ENCODE measurements at places on chromosomes 1 and 21.

DNA sequence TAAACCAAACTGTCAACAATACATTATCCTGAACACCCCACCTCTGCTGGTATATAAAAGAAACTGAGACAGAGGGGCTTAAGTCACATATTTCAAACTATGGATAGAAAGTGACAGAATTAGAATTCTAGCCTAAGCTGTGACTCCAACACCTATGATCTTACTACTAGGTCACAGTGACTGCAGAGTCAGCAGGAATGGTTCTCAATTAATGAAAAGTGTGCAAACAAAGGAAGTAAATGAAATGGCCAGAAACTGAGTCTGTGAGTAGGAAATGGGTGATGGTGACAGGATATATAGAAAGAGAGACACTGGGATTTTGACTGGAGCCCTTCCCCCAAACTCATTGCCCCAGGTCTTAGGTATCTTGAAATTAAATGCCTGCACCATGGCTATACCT, 38.7 kb upstream of the SDC3 start:
- no peak for DNase-seq

GRCh38 chr1:199815947-199816346, 211.6 kb upstream of the NR5A2 start:
- no peak for DNase-seq

- DNase-seq = no peak
Observed at GRCh38 chr1:62998845-62999649, 215.1 kb downstream of the ATG4C start.

GRCh38 chr1:70361727-70362398, 7.3 kb upstream of the ANKRD13C start:
- no peak for DNase-seq

Data from NCI-H1105 (cell line).